Nephron progenitor cell (in vitro differentiated cells): ENCODE measurements at places on chromosomes 7 and 10.
A peak's percentile ranks its signal among the peaks of the same experiment; 100 is the strongest.

DNA sequence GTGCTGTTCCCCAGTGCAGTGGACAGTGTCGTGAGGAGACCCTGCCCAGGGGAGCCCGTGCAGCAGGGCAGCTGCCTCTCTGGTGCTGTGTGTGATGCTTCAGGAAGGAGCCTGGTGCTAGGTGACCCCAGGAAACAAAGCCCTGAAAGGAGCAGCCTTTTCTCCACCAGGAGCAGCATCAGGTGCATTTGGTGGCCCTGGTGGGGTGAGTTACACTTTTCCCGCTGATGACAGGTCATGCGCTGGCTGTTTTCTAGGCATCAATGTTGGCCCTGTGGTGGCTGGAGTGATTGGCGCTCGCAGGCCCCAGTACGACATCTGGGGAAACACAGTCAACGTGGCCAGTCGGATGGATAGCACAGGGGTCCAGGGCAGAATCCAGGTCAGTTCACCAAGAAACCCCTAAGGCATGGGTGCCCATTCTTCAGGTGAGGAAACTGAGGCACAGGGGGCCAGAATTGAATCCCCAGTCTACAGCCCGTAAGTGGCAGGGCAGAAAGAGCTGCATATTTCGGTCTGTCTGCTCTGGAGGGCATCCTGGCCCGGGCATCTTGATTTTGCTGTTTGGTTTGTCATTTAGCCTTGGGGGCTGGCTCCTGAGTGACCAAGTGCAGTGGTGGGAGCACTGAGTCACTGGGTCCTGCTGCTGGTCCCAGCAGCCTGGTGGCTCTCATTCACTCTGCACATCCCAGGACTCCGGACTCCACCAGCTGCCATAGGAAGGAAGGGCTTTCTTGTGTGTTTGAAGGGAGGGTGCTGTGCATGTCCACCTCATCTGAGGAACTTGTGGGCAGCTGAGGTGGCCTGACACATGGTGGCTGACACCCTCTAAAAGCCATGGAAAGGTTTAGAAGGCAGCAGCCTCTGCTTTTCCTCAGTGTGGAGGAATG is 136.3 kb downstream of the ADCY1 start:
- no peak for DNase-seq

DNA sequence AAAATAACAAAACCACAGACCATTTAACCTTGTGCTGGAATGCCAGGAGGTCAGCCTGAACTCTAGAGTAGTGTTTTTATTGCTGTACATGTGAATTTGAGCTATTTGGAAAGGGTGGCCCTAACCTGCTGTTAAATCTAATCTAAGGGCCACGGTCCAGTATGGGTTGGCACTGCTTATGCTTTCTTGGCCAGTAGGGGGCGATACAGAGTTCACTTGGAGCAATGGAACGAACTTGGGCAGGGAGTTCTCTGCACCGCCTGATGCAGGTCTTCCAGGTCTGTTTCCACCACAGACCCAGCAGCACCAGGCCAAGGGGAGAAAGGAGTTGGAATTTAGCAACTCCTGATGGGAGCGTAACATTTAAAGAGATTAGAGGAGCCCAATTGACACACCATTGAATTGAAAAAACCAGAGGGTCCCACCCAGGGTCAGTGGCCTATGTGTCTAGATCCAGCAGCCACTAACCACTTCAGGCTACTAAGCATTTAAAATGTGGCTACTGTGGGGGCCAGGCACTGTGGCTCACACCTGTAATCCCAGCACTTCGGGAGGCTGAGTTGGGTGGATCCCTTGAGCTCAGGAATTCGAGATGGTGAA is 75.7 kb upstream of the EFCAB10 start:
- peak; percentile 59 for DNase-seq

- DNase-seq: no peak
These were observed 71.2 kb downstream of the TRRAP start for GRCh38 chr7:98949336-98950044.

- no peak for DNase-seq
These were observed 182.0 kb downstream of the RPS24 start for GRCh38 chr10:78215645-78216044.

GRCh38 chr10:117747636-117748035 is 205.1 kb downstream of the EMX2 start:
- no peak for DNase-seq

DNA sequence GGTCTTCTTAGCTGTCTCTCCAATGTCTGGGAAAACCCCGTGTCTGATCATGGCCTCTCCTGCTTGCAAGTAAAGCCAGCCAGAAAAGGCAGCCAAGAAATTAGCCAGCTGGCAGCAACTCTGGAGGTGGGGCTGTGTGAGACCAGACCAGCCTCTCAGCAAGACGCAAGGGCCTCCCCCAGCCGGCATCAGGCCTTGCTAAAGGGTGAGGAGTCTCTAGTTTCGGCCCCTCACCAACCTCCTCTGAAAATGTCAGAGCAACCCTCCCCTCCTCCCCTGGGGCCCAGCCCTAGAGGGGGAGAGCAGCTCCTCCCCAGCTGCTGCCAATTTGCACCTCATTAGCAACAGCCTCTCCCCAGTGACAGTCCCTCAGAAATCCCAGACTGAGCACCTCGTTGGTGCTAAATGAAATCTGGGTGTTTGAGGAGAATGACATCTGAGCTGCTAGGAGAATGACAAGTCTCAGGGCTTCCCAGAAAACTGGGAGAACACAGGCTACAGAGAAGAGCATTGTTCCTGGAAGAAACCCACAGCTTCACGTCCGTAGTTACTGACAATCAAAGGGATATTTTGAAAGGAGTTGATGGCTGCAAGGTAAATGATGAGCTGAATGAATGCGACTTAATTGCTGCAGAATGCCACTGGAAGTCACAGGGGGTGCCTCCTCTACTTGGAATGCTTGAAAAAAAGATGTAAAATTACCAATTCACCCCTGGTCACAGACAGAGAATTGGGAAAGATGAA is 25.9 kb downstream of the DGKI start:
- peak; percentile 33 for DNase-seq

DNA sequence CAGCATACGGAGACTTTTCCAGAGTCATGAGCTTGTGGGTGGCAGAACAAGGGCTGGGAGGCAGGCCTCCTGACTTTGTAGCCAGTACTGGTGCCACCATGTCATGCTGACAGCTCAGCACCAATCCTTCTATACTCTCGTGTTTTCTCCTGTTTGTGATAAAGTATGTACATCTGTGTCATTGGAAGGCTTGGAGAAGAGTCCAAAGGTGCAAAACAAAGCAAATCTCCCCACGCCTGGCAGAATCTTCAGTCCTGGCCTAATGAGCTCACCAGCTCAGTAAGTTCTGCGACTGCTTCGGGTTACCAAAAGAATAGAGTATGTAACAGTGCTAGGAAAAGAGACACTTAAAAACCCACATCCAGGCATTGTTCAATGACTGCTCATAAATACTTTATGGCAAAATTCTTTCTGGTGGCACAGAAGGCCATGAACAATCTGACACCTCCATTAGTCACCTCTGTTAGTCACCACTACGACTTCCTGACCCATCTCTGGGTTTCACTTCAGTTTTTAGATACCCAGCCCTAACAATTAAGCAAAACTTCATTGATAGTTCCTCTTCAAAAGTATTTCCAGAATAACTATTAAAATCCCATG is 24.5 kb downstream of the STEAP1 start:
- no peak for DNase-seq

DNA sequence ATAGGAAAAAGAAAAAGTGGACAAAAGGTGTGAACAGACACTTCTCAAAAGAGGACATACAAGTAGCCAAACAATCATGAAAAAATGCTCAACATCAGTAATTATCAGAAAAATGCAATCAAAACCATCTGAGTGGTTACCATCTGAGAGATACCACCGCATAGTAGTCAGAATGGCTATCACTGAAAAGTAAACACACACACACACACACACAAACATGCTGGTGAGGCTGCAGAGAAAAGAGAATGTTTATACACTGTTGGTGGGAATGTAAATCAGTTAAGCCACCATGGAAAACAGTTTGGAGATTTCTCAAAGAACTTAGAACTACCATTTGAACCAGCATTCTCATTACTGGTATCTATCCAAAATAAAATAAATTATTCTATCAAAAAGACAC is 145.7 kb downstream of the CYP26A1 start:
- DNase-seq: no peak

GRCh38 chr10:31803606-31804351 is 124.9 kb downstream of the ARHGAP12 start:
- no peak for DNase-seq

DNA sequence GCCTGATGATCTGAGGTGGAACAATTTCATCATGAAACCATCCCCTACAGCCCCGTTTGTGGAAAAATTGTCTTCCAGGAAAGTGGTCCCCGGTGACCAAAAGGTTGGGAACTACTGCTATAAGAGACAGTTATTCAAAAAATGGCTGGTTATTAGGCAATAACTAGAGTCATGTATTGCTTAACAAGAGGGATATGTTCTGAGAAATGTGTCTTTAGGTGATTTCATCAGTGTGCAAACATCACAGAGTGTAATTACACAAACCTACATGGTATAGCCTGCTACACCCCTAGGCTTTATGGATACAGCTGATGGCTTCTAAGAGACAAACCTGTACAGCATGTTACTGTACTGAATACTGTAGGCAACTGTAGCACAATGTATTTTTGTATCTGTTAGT is 71.3 kb upstream of the CSTF2T start:
- no peak for DNase-seq

GRCh38 chr7:101453617-101454016 is 90.9 kb downstream of the COL26A1 start:
- DNase-seq: no peak

DNA sequence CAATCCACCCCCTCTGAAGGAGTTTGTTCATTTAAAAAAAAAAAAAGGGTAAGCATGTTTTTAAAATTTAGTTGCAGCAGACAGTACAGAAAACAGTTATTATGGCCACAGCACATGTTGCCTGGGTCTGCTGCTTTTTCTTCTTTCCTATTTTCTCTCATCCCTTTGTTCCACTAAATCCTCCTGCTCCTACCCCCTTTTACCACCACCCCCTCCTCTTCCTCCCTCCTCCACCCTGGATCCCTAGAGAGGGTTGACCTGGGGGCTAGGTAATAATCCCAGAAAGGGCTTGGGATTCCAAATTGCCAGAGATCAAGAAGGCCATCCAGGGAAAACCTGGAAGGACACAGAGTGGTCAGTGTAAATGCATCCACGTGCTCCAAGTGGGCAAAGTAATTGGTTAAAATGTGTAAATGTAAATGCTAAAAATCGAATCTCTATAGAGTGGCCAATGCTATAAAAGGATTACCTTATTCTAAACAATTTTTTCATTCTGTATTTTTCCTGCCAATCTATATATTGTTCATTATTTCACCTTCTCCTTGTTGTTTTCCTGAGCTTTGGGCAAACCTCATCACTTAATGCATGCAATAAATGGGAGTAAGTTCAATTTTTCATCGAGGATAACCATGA is 89.0 kb upstream of the PIK3CG start:
- DNase-seq: no peak

- DNase-seq: peak; percentile 13
These were observed 4.1 kb downstream of the FRMD4A start for GRCh38 chr10:14326581-14326980.

DNA sequence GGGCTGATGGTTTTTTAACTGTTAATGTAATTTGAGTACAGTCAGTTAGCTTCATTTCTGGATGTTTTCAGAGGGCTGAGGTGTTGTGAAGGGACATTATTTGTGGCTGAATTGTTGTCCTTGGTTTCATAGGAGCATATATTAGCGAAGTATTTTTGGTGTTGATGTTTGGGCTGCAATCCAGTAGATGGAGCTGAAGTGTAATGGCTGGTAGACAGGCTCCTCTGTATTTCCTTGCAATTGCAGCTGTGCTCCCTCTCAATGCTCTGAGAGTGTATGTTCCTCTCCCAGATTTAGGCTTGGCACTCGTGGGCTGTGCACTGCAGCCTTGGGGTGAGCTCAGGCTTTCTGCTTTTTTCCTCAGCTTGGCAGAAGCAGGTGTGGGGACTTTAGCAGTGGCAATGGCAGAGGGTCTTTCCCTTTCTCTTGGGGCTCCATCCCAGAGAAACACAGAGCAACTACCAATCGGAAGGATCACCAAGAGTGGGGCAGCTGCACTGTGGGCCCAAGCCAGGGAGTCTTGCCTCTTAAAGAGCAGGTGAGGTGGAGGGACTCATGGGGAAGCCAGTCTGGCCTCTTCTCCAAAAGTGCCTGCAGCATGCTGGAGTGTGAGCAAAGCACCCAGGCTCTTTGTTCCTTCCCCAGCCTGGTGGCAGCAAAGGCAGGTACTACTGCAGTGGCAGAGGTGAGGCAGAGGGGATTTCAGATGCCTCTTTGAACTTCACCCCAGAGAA is 544.4 kb downstream of the SH2D4B start:
- no peak for DNase-seq

- DNase-seq: no peak
These were observed 9.1 kb upstream of the PRKAR2B start for GRCh38 chr7:107035446-107035845.

GRCh38 chr7:99461221-99461620 is 4.7 kb downstream of the ATP5MF start:
- DNase-seq: no peak

DNA sequence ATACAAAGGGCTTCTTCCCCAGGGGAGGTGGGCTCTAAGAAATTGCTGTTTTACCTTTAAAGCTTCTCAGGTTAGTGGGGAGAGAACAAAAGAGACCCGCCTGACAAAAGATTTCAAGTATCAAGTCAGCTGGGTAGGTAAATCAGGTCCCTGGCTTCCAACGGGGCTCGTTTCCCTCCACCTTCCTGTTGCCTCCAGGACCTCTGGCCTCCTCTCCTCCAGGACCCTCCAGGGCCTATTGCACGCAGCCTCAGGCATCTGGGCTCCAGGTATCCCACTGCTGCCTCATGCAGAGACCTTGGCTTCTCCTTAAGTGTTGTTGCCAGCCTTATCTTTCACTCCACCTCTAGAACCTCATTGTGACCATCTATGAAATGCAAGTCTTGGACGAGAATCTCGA is 2.9 kb downstream of the BNIP3 start:
- DNase-seq: no peak

DNA sequence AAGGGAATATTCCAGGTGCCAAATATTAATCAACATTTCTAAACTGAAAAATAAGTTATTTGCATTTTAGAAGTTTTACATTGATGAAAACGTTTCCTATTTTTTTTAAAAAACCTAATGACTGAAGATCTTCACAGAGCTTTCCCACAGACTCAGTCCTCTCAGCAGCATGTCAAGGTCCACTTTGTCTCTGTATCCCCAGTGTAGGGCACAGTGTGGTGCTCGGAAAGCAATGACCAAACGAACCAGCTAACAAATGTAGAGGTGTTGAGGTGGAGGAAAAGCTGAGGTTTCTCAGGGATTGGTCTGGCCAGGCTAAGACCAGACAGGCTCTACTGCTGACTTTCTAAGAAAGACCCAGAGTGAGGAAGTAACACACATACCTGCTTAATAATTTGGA is 202.2 kb upstream of the CDCA7L start:
- DNase-seq: no peak

- no peak for DNase-seq
These were observed 346.5 kb downstream of the GRID1 start for GRCh38 chr10:86020134-86020533.

- no peak for DNase-seq
These were observed 116.6 kb downstream of the MICU1 start for GRCh38 chr10:72509206-72509799.

- no peak for DNase-seq
These were observed 538.5 kb downstream of the INHBA start for GRCh38 chr7:41164440-41164839.

GRCh38 chr7:142774826-142775225 is 4.1 kb downstream of the PRSS2 start:
- no peak for DNase-seq
